ENCODE measurements at places on chromosomes 11 and 22. TPM values are rescaled to one million over a fixed set of nuclear protein-coding genes. Genes with fewer than 3 reads are reported as not detected.

The SYT8 gene
- not detected for total RNA-seq

The WT1 gene
- total RNA-seq: not detected

DNA sequence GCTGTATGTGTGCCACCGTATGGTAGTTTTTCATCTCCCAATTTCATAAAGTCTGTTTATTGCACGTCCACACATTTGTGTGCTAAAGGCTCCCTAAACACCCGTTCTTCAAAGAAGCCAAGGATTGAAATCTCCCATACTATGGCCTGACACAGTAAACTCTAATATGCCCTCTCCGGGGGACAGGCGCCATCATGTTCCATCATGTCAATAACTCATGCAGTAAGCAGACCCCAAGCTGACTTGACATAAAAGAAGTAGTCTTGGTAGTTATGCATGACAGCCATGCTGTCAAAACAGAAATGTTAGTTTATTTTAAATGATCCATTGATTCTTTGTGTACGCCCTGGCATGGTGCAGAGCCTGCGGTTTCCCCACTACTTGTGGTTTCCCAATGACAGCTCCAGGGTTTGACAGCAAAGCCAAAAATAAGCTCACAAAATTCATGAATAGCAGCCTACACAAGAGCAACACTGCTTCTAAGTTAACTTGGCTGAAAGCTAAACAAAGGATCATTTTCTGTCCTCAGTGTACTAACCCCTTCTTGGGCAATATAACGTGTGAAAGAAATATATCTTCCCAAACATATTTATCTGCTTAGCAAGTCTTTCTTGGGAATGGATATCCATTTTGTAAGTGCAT, 56.5 kb upstream of the CABP7 start:
- no peak for DNase-seq
- peaks cover 3% of the 10 kb centered on the region for H3K4me1 ChIP-seq
- H3K27me3 ChIP-seq: peaks cover 2% of the 10 kb centered on the region

DNA sequence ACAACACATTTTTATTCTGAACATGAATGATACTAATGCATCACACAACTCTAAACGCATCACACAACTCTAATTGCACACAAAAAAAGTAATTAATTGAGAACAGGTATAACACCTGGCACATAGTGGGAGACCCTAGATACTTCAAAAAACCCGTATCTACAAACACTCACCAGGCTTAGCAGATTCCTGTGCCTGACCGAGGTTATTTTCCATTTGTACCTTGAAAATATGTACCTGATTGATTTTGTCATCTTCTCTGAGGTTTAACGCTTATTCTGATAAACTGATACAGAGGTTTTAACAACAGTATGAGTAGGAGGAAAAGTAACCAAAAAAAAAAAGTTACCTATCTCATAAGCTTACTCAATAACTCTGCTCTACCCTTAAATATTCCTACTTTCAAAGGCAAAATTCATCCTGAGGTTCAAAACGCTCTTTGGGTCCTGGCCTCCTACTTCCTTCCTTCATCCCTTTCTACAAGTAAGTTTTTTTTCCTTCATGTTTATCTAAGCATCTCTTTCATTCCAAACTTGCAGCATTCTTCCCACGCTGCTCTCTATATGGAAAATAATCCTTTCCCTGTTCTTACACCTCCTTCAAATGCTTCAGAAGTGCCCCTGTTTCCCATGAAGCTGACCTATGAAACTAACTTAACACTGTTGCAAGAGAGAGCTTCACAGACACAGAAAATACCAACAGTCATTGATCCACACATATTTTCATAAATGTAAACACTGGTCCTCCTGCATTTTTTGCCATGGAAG, 73.3 kb downstream of the ETS1 start:
- H3K36me3 ChIP-seq: no peaks in the 10 kb centered on the region
- H3K4me1 ChIP-seq: no peaks in the 10 kb centered on the region
- peaks cover 6% of the 10 kb centered on the region for H3K27me3 ChIP-seq

DNA sequence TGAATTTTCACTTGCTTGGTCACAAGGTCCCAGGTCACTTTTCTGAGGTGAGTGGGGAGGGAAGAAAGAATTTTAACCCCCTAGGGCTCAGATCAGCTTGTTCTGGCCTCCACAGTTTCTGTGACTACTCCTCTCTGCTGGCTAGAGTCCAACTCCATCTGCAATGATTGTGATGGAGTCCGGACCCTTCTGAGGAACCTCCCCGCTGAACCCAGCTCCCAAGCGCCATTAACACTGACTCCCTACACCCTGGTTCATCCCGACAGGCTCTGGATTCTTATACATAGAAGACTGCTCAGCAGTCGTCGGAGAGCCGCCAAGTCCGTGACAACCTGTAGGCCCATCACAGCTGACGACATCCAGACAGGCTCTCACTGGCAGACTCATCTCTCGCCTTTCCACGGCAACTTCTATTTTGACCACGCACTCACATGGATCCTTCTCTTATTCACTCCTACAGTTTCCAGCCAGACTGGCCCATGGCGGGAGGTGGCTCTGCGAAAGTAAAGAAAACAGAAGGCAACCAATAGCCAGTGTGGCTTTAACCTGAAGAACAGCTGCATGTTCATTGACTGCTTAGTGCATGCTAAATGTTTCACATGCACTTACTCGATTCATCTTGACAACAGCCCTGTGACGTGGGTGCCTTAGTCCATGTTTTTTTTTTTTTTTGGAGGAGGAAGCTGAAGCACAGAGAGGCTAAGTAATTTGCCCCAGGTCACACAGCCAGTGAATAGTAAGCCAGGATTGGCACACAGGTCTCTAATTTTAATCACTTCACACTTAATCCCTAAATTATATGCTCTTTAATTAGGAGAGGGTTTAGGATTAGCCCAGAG, 68.0 kb upstream of the PRDM11 start:
- H3K27me3 ChIP-seq: no peaks in the 10 kb centered on the region
- H3K4me3 ChIP-seq: no peak overlapping the region
- no peak overlapping the region for H3K27ac ChIP-seq
- DNase-seq: no peak

DNA sequence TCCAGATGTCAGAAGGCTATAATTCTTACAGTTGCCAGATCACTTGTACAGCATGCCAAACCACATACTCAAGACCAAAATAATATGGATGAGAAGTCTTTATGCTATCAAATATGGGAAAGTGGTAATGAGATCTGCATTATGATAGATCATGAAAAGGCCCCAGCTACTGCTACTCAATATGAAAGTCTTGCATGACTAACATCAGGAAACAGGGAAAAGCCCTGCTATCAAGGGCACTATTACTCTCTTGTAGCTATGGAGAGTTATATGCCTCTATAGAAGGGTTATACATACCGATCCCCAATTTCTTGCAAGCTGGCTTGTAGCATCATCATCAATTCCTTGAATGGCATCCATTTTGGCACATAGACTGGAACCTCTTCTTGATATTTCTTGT, 30.2 kb upstream of the TMPRSS5 start:
- no peak for DNase-seq
- H3K4me3 ChIP-seq: no peak overlapping the region
- H3K27me3 ChIP-seq: no peaks in the 10 kb centered on the region
- H3K36me3 ChIP-seq: no peaks in the 10 kb centered on the region
- no peaks in the 10 kb centered on the region for H3K4me1 ChIP-seq

GRCh38 chr22:45769569-45770210, 98.1 kb downstream of the ATXN10 start:
- H3K27me3 ChIP-seq: no peaks in the 10 kb centered on the region
- H3K4me3 ChIP-seq: no peak overlapping the region
- no peak overlapping the region for H3K27ac ChIP-seq
- H3K36me3 ChIP-seq: peaks cover 6% of the 10 kb centered on the region
- peaks cover 22% of the 10 kb centered on the region for H3K4me1 ChIP-seq
- DNase-seq: no peak
